ENCODE measurements at places on chromosomes 12 and 14. TPM values are rescaled to one million over a fixed set of nuclear protein-coding genes. Genes with fewer than 3 reads are reported as not detected.

The WNT5B gene
- total RNA-seq, result 102 TPM

The AQP2 gene
- total RNA-seq, result not detected

The DIO2 gene
- 24.2 TPM for total RNA-seq

The DHRS2 gene
- 0.18 TPM for total RNA-seq

The NYNRIN gene
- total RNA-seq, result 1.7 TPM

The IL31 gene
- total RNA-seq, result not detected

The ORMDL2 gene
- total RNA-seq, result 20.4 TPM

The TMEM253 gene
- total RNA-seq, result not detected

The RPL10L gene
- not detected for total RNA-seq

The DACT1 gene
- total RNA-seq, result 9.7 TPM

The KRT2 gene
- total RNA-seq, result not detected

The LMO3 gene
- total RNA-seq, result 1.7 TPM

The HOXC5 gene
- total RNA-seq, result not detected

The IRF2BPL gene
- 6.3 TPM for total RNA-seq

The REP15 gene
- total RNA-seq, result 2.5 TPM

The A2M gene
- 0.56 TPM for total RNA-seq

The OR4K5 gene
- not detected for total RNA-seq

The SCNN1A gene
- not detected for total RNA-seq

The BTBD6 gene
- total RNA-seq, result 31.4 TPM

The OR4K15 gene
- total RNA-seq, result not detected

The PRH2 gene
- total RNA-seq, result 0.28 TPM

The HOXC6 gene
- total RNA-seq, result not detected

The SAMD4A gene
- total RNA-seq, result 36.7 TPM

The CABP1 gene
- total RNA-seq, result 0.83 TPM

The SDR9C7 gene
- not detected for total RNA-seq

The SERPINA10 gene
- total RNA-seq, result not detected

The KRT71 gene
- total RNA-seq, result not detected

The GPD1 gene
- 0.18 TPM for total RNA-seq

The MAP1LC3B2 gene
- total RNA-seq, result not detected

The POLE2 gene
- total RNA-seq, result 18.1 TPM

The DPPA3 gene
- total RNA-seq, result not detected

The TAS2R30 gene
- 7.2 TPM for total RNA-seq

The MANSC4 gene
- total RNA-seq, result not detected

The LRIG3 gene
- 71.2 TPM for total RNA-seq

The DDX11 gene
- 10.8 TPM for total RNA-seq

The SFSWAP gene
- 20.6 TPM for total RNA-seq

The DCN gene
- total RNA-seq, result 241 TPM

The PABPN1 gene
- total RNA-seq, result 104 TPM

The CEBPE gene
- not detected for total RNA-seq
